Activated CD8-positive, alpha-beta memory T cell treated with anti-CD3 and anti-CD28 coated beads, Interleukin-2, amount 50 U/mL, for 48 hours (primary cell): ENCODE measurements at places on chromosomes 2 and 18.

GRCh38 chr2:238286551-238286950 lies 1.9 kb downstream of the PER2 start:
- DNase-seq = no peak

DNA sequence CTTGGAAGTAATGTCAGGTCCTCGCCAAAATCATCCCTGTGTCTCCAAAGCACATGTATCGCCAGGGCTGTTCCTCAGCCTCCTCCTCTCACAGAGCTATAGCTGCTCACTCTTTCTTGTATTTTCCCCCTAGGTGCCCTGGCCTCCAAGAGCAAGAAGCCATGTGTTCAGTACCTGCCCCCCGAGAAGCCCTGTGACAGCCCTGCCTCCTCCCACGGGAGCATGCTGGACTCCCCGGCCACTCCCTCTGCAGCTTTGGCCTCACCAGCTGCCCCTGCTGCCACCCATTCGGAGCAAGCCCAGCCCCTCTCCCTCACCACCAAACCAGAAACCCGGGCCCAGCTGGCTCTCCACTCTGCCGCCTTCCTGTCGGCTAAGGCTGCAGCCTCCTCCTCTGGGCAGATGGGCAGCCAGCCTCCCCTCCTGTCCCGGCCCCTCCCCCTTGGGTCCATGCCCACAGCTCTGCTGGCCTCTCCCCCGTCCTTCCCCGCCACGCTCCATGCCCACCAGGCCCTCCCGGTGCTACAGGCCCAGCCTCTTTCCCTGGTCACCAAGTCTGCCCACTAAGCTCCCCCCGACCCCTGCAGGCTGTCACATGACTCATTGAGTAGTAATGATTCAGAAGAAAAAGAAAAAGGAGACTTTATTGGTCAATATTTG lies 18.8 kb downstream of the TGOLN2 start:
- DNase-seq = no peak

DNA sequence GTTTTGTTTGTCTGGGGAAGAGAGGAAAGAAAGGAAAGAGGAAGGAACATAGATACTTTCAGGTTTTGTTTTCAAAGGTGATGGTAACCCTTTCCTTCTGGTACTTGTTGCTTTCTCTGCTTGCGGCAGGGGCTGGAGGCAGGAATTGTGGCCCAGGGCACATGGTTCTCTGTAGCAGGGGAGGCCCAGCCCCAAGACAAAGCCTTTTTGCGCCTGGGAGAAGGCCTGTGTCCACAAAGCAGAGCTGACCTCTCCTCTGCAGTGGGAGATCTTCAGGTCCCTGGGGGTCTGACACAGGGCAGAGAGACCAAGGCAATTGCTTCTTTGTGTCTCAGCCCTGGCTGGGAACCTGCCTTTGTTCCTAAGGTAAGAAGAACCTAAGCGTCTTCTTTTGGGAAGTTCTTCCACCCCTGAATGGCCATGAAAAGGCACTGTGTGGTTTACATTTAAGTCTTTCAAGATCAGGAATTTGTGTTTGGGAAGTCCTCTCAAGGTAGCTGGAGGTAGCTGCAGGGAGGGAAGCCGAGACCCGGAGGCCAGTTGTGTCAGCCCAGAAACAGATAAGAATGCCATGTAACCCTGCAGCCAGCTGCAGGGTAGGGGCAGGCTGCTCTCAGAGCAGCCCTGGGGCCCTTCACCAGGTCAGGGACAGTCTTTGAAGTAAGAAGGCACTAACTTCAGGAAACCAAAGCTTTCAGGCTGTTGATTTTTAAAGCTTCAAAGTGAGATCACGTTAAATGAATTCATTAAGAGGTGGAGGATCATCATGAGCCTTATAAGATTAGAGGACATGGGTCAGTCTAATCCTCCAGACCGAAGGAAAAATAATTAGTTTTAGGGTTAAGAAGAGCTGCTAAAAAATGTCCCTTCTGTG lies 119.3 kb downstream of the STPG4 start:
- DNase-seq = no peak

GRCh38 chr2:2591542-2591940 lies 260.5 kb upstream of the MYT1L start:
- no peak for DNase-seq

DNA sequence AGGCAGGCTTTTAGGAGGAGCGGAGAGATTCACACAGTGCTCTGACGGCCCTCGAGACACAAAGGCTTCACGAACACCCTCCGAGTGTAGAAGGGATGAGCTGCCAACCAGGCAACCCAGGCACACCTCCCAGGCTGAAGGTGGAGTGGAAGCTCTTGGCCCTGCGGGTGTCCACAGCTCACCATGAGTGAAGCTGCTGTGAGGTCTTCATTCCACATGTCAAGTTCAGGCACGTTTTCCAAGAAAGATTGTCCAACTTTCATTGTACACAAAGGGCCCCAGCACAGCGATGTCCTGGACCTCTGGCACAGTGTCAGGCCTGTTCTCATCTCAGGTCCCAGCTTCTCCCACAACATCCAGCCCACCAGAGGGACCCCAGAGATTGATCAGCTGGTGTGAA lies 13.4 kb downstream of the PARD6G start:
- no peak for DNase-seq

- DNase-seq = no peak
Measured at GRCh38 chr2:38174646-38175423, 98.9 kb upstream of the CYP1B1 start.
